GM12878 (cell line): ENCODE measurements at places on chromosomes 3 and 15. TPM values are rescaled to one million over a fixed set of nuclear protein-coding genes. Genes with fewer than 3 reads are reported as not detected.
A peak's percentile ranks its signal among the peaks of the same experiment; 100 is the strongest.

GRCh38 chr15:34591306-34591705 lies 7.9 kb upstream of the GOLGA8B start:
- H3K4me3 ChIP-seq, result no peak overlapping the region
- H3K27ac ChIP-seq, result no peak overlapping the region
- no peak for DNase-seq
- no peaks in the 10 kb centered on the region for H3K4me1 ChIP-seq
- no peaks in the 10 kb centered on the region for H3K27me3 ChIP-seq

The CD86 gene
- total RNA-seq, result 41.9 and 49.8 TPM in 2 replicates

- no peaks in the 10 kb centered on the region for H3K36me3 ChIP-seq
- DNase-seq, result no peak
- peak overlapping the region; percentile 61; the same call in 1 of the 2 replicates for H3K4me3 ChIP-seq
- no peak overlapping the region for H3K27ac ChIP-seq
Observed at GRCh38 chr3:124584245-124584551, 146.1 kb upstream of the UMPS start.

The SCN11A gene
- total RNA-seq, result not detected in 2 replicates

The NUP210 gene
- total RNA-seq, result 144 and 150 TPM in 2 replicates

The CACNA2D3 gene
- total RNA-seq, result not detected in 2 replicates

DNA sequence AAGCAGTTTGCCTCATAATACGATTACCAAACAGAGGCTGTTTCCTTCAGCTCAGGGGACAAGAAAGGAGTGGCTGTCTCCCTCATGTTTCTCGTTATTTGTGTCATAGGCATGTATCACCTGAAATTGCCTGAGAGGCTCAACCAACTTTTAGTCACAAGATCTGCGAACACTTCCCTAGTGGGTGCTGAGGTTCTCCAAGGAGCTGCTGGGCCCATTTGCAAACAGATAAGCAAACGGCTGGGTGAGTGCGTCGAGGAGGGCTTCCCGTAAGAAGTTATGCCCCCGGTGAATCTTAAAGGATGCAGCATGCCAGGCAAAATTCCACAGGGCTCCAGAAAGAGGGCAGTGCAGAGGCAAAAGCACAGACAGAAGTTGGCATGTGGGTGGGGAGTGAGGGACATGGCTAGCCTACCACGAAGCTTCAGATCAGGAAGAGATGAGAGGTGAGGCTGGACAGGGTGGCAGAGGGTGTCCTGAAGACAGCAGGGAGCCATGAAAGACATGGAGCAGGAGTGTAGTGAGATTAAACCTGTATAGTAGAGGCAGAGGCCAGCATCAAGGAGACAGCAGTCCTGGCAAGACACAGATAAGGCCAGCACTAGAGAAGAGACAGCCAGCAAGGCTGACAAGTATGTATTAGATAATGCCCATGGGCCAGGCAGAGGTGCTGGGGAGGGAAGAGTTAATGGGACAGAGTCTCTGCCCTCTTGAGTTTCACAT lies 4.0 kb upstream of the GP9 start:
- H3K27ac ChIP-seq, result no peak overlapping the region
- H3K27me3 ChIP-seq, result no peaks in the 10 kb centered on the region; the same call in 1 of the 2 replicates
- 0 out of 2 replicates have a peak, but pooled peaks cover 3% of the 10 kb centered on the region for H3K4me1 ChIP-seq
- no peak for DNase-seq
- H3K4me3 ChIP-seq, result no peak overlapping the region

The RHCG gene
- not detected in 2 replicates for total RNA-seq
